ENCODE measurements at places on chromosomes 4 and X. TPM values are rescaled to one million over a fixed set of nuclear protein-coding genes. Genes with fewer than 3 reads are reported as not detected.

Gene TRIM2
- 2.2 TPM for polyA plus RNA-seq

Gene LRAT
- polyA plus RNA-seq: 0.01 TPM

Gene GPR101
- polyA plus RNA-seq: not detected

Gene ASMT
- not detected for polyA plus RNA-seq

Gene FOXR2
- not detected for polyA plus RNA-seq

Gene ARMCX2
- 2.9 TPM for polyA plus RNA-seq

Gene GABRB1
- polyA plus RNA-seq: not detected

Gene ODAPH
- 0.14 TPM for polyA plus RNA-seq

DNA sequence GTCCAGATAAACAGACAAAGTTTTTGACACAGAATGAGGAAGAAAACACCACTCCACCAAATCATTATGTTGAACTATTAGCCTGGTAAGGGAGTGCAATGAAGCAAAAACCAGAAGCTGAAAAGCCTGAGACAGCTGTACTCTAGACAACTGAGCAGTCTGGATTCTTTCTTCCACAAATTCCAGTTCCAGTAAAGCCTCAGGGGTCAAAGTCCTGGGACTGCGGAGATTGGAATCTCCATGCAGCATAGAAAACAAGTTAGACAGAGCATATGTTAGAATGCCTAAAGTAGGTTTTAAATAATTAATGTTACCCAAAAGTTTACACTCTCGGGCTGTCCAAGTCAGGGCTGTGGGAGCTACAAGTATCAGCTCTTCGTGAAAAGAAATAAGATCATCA lies 263.2 kb downstream of the TECRL start:
- DNase-seq: no peak

GRCh38 chr4:108561116-108561515 lies 59.3 kb upstream of the RPL34 start:
- DNase-seq: no peak

DNA sequence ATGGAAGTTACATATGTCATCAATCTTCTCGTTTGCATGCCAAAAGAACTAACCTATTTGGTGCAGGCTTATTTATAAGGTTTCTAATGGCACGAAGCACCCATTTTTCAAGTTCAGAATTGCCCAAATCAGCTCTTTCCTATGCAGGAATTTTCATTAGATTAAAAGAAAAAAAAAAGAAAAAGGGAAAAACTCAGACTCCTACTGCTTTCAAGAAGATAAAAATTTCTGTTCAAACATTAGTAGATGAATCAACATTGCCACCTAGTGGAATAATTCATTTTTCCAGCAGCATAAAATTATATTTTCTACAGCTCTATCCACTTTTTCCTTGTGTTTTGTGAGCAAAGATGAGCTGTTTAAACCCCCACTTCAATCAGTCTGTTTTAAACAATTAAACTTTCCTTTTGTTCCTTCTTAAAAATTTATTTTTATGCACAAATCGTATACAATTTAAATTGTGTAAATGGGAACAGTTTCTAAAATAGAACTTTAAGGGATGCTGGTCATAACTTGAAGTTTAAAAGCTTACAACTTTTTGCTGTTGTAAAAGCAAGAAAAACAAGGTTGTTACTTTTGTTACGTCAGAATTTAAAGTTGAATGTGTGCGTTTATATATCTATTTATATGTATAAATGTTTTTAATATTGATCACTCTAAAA lies 309.9 kb downstream of the ARAP2 start:
- DNase-seq: no peak

DNA sequence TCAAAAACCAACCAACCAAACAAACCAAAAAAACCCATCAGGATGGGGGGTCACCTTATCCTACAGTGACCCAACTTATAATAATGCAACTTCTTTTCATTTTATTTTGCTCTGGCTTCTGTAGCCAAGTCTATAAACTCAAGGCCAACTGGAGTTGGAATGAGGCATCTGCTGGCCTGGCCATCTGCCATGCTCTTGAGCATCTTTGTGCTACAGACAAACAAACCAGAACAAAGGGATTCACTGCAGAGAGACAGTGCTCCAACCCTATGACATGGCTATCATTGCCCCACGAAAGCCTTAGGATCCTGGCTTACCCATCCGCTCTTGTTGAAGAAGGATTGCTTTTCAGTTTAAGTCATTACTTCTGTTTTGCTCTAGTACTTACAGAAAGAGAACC lies 49.2 kb upstream of the SCRG1 start:
- DNase-seq: no peak

DNA sequence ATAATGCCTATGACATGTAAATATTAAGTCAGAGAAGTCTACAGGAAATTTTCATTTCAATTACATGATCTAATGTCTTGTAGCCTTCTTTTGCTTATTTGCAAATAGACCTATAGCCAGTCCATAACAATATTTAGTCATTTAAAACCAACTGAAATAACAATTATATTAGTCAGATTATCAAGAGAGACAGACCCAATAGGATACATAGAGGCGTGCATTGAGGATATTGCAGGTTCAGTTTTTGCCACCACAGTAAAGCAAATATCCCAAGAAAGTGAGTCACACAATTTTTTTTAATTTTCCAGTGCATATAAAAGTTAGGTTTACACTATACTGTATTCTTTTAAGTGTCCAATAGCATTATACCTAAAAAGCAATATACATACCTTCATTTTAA lies 349.7 kb upstream of the ATOH1 start:
- no peak for DNase-seq

DNA sequence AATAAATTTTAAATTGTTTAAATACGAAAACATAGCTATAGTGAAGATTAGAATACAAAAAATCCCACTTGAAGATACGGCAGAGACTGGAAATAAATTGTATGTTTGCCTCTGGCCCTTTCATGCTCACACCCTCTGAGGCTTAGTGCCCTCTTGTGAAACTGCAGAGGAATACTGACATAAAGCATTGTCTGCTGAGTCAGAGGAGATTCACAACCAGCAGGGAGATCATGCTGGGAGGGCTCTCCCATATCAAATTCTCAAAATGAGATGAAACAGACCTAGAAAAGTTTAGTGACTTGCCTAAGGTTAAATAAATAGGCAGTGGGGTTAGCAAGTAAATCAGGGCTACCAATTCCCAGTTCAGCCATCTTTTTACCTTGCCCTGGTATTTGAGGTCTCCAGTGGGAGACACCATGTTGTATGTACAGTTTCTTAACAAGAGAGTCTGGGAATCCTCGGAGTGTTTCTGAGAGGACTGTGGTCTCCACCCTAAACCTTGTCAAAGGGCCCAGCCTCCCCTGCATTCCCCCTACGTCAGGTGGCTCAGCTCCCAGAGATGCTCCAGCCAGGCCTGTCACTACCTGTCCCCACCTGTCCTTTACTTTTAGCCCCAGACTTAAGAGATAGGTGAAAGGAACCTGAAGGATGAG lies 581.4 kb upstream of the DIPK2B start:
- no peak for DNase-seq

GRCh38 chr4:3041192-3042142 lies 32.9 kb downstream of the HTT-AS start:
- peak; percentile 86 for DNase-seq

DNA sequence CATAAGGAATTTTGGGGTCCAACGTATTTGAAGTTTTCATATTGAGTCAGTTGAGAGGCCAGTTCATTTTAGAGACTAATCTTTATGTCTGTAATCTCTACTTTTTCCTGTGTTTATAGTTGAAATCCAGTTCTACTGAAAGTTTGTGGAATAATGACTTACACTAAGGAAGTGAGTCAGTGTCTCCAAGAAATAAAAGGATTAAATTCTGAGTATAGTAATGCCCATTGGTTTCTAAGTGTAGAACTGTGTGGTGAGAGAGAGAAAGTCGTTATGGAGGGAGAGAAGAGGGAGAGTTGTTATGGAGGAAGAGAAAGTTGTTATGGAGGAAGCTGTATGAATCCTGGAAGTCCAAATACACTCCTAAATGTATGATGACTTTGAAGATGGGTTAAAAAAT lies 264.6 kb upstream of the HAND2 start:
- no peak for DNase-seq

GRCh38 chrX:113950081-113950678 lies 633.7 kb upstream of the HTR2C start:
- no peak for DNase-seq

DNA sequence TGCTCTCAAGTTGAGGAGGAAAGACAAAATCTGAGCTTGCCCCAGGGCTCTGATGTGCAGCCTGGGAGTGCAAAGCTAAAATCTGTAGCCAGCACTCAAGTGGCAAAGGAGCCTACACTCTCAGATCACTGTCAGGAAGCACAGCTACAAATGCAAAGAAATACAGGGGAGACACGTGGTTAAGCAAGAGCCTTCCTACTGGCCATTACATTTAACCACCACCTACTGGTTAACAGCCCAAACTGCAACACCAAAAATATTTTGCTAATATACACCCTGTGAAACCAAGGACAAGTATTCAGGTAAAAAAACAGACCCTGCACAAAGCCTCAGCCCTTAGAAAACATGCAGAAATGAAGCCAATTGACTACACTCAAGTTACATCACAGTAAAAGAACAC lies 170.4 kb upstream of the FGF16 start:
- DNase-seq: no peak

- DNase-seq: no peak
These were observed 253.4 kb upstream of the CASK start for GRCh38 chrX:42176789-42177188.

- DNase-seq: no peak
These were observed 154.9 kb upstream of the GYPA start for GRCh38 chr4:144295286-144295995.

DNA sequence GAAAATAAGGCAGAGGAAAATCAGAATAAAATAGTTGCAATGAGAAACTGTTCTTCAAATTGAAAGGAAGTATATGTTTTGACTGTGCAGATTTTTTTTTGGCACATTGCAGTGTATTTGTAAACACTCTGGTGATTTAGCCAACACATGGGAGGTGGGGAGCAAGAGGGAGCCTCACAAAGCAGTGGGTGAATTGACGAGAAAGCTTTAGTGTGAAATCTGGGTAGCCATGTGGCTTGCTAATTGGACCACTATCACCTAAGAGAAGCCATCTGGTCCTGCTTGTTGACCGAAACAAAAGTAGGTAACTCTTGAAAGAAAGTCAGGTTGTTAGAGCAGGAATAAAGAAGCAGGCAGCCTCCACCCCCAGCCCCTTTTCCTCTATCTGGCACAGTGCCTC lies 10.4 kb downstream of the CLCN5 start:
- DNase-seq: no peak

DNA sequence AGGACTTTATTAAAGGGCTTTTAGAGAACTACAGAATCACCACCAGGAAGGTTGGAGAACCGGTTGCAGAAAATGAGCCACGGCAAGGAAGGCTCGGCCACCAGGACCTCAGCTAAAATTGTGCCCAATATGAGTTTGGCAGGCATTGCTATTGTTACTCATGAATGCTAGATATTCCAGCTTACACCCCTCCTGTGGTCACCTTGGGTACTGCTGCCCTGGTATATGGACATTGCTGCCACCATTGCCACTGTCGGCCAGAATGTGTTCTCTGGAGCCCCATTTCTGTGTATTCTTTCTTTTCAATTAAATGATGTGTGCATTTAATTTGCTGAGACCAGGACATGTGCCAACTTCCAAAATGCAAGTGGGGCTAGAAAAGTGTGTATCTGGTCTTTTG lies 626.7 kb upstream of the BOD1L1 start:
- DNase-seq: peak; percentile 32

DNA sequence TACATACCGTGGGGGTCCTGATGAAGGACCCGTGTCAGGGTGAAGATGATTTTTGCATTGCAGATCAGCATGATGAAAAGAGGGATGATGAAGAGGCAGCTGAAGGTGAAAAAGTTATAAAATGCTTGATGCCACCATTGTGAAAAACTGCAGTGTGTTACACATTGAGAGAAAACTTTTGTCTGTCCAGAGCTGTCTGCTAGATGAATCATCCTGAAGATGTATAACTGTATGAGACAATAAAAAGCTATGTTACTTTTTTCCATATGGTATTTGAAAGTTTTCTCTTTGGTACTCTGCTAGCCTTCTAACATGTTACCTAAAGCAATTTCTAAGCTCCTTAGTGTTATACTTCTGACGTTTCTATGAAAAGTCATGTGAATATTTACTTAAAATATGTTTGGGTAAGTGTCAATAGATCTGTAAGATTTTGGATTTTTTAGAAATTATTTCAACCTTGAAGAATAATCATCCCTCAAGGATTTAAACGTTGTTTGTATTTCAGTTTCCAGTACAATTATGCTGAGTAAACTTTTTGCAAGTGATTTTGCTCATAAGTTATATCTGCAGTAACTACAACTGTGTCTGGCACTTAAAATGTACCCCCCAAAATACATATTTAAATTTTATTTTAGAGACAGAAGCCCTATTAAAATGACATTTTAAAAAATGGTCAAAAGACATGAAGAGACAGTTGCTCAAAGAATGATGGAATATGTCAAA lies 9.5 kb downstream of the GNRHR start:
- no peak for DNase-seq

GRCh38 chrX:27186671-27187070 lies 276.5 kb downstream of the PPP4R3C start:
- DNase-seq: no peak

- DNase-seq: no peak
These were observed 694.4 kb upstream of the POU3F4 start for GRCh38 chrX:82813671-82814078.

- no peak for DNase-seq
These were observed 16.0 kb downstream of the PPP2R2C start for GRCh38 chr4:6456450-6456849.

DNA sequence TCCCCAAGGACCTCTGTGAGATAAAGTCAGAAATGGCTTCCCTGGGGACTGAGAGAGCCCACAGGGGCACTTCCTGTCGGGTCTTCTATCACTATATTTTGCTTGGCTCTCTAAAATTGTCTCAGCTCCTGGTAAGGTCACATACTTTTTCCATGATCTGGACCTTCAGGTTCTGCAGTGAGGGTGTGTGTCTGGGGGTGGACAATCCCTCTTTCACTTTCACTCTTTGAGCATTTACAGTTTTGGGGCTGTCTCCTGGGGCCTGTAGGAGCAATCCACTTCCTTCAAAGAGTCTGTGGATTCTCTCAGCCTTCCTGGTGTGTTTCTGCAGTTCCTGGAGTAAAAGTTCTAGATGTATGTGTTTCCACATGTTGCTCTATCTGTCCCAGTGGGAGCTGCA lies 335.7 kb downstream of the FSTL5 start:
- DNase-seq: no peak

DNA sequence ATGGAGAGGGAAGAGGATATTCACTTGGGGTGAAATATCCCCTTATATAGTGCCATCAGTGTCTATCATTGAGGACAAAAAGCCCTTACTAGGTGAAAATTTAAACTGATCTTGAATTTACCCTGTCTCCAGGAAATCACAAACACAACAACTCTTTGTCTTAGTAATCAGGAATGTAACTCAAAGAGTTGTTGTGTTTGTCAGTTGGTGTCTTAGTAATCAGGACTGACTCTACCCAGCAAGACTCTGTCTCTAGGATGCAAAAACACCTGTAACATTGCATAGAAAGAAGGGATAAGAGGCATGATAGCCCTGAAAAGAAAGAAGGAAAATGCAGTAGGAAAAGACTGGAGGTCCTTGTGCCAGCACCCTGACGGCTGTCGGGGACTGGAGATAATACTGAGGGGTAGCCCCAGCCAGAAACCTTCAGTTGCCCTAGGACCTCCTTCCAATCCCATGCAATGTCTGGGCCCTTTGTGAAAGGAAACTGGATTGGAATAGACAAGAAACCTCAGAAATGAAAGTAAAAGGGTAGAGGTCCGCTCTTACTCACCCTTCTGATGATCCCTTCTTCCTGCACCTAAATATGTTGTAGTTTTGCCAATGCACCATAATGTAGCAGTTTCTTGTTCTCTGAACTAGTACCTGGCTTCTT lies 45.3 kb downstream of the HMGB2 start:
- no peak for DNase-seq

GRCh38 chrX:104987063-104987462 lies 233.4 kb downstream of the TEX13A start:
- no peak for DNase-seq
